Aorta (tissue), 5 donors: ENCODE measurements at places on chromosomes 5 and 9. TPM values are rescaled to one million over a fixed set of nuclear protein-coding genes. Genes with fewer than 3 reads are reported as not detected.
A peak's percentile ranks its signal among the peaks of the same experiment; 100 is the strongest.

GRCh38 chr5:68467208-68467607, 251.7 kb downstream of the PIK3R1 start:
- DNase-seq: no peak

DNA sequence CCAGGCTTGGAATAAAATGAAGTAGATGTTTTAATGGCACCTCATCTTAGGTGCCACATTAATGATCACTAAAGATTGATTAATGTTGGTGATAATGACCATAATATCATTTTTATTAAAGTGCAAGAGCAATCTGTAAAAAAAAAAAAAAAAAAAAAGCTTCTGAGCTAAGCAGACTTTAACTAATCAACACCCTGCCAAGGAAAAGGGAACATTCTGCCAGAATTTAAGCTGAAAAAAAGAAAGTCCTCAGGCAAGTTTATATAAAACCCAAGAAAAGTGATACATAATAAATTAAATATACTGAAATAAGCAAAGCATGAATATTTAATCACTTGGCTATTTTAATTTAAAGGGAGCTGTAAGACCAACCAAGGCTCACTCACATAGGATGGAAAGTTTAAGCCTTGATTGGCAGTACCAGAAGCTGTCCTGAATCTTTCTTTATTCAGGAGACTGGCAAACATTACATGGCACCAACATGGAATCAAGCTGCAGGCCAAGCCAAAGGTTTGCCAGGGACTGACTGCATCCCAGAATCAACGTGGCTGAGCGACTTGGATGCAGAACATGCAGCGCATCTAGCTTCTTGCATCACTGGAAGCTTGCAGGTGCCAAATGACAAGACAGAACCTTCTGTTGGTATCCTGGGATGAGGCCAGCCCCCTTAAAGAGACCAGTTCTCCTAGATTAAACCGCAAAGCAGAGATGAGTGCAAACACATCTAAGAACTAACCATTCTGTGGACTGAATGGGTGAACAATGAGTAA, 413.6 kb downstream of the ENC1 start:
- no peak for DNase-seq

DNA sequence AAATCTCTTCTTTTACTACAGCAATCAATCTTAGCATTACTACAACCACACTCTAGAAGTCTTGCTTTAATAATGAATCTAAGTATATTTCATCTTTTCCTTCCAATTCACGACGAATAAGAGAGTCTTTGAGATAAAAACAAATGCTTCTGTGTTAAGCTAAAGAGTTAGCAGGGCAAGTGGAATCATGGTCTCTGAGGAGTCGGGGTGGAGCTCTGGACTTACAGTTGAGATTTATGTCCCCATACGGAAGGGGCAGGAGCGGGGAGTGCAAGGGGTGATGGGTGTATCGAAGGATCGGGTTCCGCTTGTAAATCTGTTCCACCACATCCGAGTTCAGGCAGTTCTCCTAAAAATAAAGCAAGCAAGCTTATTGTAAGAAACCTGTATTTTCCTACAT, 59.0 kb upstream of the RETREG1 start:
- no peak for DNase-seq

- DNase-seq: no peak
Observed at GRCh38 chr9:127448112-127448805, 2.9 kb downstream of the RPL12 start.

DNA sequence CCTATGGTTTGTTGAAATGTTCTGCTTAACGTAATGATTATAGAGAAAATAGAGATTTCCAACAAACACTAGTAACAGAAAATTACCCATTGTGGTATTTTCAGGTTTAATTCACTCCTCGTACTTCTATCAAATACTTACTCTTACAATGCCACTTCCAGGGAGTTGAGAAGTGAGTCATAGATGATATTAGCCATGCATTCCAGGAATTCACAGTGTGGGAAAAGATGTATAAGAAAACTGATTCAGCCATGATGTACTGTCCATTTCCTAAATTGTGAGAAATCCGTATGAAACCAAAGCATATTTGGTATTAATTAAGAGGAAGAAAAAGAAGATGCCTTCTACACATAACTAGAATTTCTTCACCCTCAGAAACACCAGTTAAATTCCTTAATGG, 1854.6 kb upstream of the WWC1 start:
- DNase-seq: no peak

DNA sequence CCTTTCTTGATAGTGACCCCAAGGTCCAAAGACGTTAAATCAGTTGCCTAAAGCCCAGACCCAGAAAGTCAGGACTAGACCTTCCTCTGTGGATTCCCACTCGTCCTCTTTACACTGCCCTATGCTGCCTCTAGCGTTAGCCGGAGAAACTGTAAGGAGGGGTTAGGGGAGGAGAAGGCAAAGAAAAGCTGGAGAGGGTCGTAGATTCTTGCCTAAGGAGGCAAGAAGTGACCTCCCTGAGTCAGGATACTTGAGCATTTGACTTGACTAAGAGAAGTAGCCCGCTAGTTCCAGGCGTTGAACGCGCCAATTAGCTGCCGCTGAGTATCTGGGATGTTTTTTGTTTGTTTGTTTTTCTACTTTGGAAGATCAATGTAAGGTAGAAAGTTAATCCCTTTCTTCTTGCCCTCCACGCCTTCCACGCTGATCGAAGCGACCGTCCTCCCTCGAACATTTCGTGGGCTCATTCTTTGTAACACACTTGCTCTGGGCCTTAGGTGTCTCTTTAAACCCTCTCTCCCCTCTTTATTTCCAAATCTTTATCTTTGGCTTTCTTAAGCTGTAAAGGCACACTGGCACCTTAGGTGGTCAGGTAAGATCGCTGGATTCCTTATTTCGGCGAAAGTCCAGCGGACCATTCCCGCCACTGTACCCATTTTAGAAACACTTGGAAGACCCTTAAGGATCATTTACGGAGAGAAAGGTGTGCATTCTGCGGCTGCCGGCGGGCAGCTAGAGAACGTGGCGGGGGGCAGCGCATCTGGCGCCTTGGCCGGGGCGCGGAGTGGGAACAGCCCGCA, 5.1 kb upstream of the RGMB start:
- DNase-seq: no peak

DNA sequence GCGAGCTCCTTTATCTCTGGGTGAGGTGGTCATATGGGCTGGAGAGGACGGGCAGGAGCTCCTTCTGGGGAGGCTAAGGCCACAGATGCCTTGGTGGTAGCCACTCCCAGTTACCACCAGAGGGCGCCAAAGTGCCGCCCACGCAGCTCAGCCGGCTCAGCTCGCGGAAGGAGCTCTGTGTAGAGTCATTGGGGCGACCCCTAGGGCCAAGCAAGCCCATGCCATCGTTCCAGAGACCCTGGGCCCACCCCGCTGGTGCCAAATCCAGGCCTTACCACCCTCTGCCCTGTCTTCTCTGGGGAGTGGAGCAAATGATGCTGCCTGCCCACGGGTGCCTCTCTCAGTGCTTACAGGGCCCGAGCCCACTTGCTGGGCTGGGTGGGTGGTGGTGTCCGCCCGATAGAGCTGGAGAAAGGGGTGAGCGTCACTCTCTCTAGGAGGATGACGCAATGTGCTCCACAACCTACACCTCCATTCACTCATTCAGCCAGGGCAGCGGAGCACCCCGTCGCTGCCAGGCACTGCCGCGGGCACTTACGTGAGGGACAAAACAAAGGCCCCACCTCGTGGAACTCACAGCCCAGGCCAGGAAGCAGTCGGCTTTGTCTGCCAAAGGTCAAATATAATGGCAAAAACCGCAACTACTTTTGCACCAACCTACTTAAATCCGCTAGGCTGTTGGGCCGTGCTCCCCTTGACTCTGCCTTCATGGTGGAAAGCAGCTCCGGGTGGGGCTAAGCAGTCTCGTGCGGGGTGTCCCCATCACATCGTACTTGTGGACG, 13.8 kb downstream of the TSPAN17 start:
- DNase-seq: peak; percentile 79

DNA sequence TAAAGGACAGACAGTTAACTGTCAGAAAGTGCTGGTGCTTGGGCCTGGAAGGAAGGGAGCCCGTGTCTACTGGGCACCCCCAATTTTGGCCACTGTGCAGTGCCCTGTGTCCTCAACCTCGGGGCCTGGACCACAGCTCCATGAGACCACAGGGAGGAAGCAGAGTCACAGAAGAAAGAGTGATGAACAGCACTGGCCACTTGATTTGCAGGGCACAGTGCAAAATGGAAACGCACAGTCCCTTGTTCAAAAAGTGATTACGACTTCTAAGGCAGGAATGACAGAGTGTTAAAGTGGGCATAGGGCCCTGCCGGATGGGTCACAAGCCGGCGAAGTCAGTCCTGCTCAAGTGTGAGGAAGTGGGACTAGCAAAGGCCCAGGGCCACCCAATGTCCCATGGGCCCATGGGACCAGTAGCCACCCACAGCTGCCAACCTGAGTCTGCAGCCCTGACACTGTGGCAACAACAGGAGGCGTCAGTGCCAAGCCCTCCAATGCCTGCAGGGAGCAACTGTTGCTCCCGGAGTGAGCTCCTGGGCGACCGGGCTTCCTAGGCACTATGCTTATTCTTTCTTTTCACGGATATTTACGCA, 85.4 kb downstream of the ADAMTS2 start:
- no peak for DNase-seq

- DNase-seq: no peak
Observed at GRCh38 chr5:113719549-113719948, 206.1 kb downstream of the YTHDC2 start.

- peak; percentile 90 for DNase-seq
Observed at GRCh38 chr5:134526483-134527155, 1.1 kb downstream of the JADE2 start.

The PCDHB7 gene
- 6.7 TPM for total RNA-seq

The CARTPT gene
- total RNA-seq: not detected

The FLT4 gene
- total RNA-seq: 22.1 TPM

The PRR7 gene
- 2.0 TPM for total RNA-seq
